NCI-H2171 treated with DMSO at 0.1 percent for 48 hours (cell line): ENCODE measurements at places on chromosomes 12 and 14.

- peak; percentile 68 for DNase-seq
Observed at GRCh38 chr14:52299692-52300278, 14.3 kb upstream of the PTGER2 start.

DNA sequence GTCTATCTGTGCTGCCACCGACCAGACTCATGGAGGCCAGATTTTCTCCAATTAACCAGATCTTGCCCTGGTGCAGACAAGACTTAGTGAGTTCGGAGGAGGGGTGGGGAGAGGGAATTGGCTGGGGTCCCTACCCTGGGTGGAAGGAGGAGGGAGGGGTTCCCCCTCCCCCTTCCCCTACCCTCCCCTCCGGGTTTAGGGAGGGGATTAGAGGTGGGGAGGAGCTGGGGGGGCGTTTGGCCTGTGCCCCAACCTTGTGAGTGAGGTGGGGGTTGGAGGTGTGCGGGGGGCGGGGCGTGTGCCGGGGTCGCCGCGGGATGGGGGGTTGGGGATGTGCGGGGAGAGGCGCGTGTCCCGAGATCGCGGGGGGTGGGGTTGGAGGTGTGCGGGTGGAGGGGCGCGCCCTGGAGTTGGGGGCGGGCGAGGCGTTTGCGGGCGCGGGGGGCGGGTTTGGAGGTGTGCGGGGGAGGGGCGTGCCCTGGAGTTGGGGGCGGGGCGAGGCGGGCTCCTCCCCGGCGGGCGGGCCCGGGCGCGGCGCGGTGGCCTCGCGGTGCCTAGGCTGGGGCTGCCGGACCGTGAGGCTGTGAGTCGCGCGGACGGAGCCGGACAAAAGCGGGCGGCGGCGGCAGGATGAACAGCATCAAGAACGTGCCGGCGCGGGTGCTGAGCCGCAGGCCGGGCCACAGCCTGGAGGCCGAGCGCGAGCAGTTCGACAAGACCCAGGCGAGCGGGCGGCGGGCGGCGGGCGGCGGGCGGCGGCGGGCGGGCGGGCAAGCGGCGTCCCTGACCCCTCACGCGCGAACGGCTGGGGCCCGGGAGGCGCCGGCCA, at the start of gene HIP1R:
Gene HIP1R, plus strand, starts transcription at position 537 of the 829 bp plus-strand sequence. Its CDS starts 94 bp downstream, at position 631.
- DNase-seq = no peak

DNA sequence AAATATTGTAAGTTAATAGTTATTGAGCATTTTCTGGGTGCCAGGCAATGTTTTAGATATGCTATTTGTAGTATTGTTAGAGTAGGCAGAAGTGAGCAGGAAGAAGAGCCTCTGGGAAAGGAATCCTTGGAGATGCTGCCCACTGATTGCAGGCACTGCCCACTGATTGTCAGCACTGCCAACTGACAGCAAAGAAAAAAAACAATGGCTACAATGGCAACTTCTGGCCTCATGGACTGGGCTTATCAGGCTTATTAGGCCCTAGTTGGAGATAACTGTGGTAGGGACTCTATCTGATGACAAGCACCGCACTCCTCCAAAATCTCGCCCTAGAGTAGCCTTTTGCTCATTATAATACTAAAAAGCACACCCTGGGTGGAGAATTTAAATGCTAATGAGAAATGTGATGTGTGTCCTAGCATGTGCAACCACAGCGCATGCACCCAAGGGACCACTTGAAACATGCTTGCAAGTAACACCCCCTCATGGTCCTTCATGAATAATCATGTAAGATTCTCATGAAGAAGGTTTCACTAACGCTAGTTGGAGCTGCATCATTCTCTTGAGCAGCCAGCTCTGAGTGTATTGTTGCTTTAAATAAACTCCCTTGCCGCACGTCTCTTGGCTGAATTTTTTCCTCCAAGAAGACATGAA, 103.5 kb upstream of the PPP4R3A start:
- no peak for DNase-seq

- no peak for DNase-seq
Observed at GRCh38 chr12:24361877-24362580, 412.6 kb upstream of the SOX5 start.

- DNase-seq = no peak
Observed at GRCh38 chr12:51000245-51000644, 25.9 kb downstream of the SLC11A2 start.

DNA sequence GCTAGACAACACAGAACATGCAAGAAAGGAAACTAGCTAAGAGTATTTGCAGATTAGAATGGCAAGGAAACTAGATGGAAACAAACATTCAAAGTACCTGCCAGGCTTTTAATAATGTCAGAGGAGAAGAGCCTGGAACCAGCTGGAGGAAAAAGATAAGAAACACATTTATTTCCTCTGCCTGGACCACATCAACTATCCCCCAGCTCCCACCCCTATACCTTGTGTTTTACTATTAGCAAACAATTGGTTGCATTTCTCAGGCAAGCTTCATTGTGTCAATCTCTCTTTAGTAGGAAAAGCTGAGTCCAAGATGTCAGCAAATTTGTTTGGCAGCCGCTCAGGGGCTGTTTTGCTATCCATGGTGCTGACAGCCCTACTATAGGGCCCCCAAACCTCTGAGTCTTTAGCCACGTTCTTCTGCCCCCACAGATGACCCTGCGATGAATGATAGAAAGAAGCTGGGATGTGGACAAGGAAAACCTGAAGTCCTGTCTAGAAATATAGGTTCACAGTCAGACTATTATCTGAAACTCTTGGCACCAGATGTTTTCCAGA, 11.6 kb upstream of the SYNDIG1L start:
- DNase-seq = no peak

DNA sequence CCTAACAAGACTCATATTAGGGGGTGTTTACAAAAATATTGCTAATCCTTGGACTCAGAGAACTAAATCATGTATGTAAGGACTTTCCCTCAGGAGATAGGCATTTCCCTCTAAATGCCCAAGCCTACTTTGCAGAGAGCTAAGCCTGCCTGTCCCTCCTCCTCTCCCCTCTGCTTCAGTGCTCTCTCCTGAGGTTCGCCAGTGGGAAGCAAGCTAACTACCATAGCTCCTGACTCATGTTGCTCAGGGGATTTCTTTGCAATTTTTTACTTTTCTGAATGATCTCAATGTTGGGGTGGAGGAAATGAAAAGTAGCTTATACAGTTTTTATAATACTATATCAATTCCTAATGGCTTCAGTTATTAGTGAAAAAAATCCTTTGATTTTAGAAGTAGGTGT, 29.6 kb downstream of the IFT43 start:
- no peak for DNase-seq

DNA sequence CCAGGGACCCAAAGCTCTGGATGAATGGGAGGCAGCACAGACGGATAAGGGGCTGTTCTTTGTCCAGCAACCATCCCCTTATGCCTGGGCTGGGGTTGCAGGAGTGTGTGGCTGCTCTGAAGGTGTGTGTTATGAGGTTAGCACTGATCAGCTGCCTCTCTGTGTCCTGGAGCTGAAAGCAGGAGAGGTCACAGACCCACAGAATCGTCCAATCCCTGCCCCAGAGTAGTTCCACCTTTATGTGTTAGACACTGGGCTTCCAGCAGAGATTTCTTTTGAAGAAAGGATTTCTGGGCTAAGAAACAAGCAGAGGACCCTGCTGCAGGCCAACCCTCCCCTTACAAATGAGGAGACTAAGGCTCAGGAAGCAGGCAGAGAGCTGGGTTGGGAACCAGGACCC, 62.4 kb downstream of the ARL6IP4 start:
- DNase-seq = no peak

DNA sequence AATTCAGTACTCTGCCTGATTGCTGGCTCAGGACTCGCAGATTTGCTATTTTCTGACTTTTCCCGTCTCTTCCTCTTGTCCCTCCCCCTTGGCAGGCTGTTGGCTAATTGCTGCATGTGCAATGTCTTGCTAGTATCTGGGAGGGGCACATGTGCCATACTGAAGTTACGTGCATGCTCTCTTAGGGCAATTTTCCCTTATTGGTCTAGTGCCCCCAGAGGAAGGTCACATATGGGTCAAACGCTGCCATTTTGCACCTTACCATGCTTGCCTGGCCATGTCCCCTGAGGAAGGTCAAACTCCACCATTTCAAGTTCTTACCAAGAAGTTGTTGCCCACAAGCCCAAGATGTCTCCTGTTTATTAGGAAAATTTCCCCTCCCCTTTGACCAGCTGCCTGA, 13.9 kb upstream of the ERC1 start:
- no peak for DNase-seq

GRCh38 chr12:23169012-23169695, 544.2 kb downstream of the ETNK1 start:
- DNase-seq = no peak

DNA sequence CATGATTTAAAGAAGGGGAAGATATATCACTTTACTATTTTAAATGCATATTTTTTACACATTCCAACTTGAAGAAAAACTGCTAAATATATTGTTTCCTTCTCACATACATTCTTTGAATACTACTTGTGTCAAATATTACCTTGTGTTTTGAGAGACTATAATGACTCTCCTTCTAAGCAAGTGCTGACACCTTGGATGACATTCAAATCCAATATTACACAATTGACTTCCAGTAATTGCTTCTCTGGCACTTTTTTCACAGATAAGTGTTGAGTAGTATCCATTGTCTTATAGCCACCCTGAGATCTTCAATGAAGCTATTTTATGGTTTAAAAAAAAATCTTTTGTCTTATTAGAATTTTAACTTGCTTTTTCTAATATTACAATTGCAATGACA, 61.2 kb upstream of the ST8SIA1 start:
- no peak for DNase-seq

- no peak for DNase-seq
Observed at GRCh38 chr12:41819948-41820347, 324.7 kb downstream of the GXYLT1 start.

GRCh38 chr14:56207626-56208292, 89.5 kb downstream of the PELI2 start:
- DNase-seq = no peak

- DNase-seq = no peak
Observed at GRCh38 chr14:34605461-34605860, 24.5 kb downstream of the SNX6 start.

- DNase-seq = no peak
Observed at GRCh38 chr12:65450625-65451024, 172.1 kb downstream of the MSRB3 start.
